NCI-H1092 treated with DMSO at 0.1 percent for 48 hours (cell line): ENCODE measurements at places on chromosomes 2 and 18.

DNA sequence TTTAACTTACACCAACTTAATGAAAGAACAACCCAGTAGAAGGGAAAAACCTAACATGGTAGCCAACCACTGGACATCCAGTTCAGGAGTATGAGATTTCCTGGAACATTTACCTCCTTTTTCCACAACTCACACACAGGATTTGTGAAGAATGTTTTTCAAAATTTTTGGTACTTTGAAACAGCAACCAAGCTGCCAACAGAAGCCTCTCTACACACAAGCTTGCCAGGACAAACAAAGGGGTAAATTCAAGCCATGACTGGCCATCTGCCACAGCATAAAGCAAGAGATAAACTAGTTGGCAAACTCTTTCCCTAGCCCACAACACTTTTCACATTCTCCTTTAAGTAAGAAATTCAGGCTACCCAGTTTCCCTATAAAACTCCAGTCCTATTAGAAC, 21.4 kb downstream of the MGAT4A start:
- DNase-seq = no peak

DNA sequence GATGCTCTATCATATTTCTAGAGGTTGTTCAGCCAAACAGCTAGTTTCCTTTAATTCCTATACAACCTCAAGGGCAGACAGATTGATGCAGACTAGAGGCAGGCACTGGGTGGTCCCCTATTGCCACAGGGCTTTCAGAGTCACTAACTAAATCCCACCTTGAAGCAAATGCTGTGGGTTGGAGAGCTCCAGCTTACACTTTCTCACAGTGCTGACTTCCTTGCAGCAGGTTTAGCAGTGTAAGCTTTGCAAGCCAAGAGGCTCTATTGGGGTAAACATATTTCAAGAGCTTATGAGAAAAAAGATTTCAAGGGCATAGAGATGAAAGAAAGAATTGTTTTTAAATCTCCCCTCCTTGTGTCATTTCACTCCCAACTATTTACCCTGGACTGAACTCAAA, 366.5 kb upstream of the CRIM1 start:
- no peak for DNase-seq

- no peak for DNase-seq
These were observed 46.9 kb downstream of the TFCP2L1 start for GRCh38 chr2:121237980-121238665.

DNA sequence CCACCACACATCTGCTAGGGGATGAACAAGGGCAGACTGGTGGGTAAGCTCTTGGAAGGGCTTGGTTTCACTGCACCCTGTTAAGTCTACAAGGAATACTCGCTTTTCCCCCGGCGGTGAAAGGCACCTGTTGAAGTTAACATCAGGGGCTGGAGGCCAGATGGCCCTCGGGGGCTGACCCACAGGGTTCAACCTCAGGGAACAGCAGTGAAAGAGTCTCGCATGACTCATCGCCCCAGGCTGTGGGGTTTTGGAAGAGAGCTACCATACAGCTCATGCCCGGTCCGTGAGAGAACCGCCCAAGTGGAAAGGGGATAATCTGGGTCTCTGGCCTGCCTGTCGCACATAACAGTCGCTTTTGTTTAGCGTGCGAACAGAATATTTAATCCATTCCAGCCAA, 748.0 kb downstream of the DPP10 start:
- DNase-seq = no peak

DNA sequence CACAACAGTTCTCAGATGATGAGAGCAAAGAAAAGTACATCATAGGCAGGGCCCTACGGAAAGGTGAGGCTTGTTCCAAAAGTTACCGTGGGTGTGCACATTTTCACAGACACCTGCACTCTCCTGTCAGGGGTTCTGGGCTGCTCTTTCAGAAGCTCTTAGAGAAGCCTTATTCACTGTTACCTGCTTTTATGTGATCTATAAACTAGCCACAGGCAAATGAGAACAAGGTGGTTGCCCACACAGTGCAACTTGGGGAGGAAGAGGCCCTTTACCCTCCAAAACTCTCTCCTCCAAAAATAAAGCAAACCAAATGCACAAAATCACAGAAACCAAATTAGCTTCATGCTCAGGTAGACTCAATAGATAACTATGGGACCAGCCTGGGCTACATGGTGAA, 11.1 kb upstream of the CUL3 start:
- no peak for DNase-seq

GRCh38 chr2:44450082-44450481, 88.3 kb downstream of the CAMKMT start:
- no peak for DNase-seq

GRCh38 chr2:58334414-58334813, 93.3 kb upstream of the FANCL start:
- DNase-seq = no peak

GRCh38 chr2:180319586-180320405, 312.7 kb upstream of the CWC22 start:
- DNase-seq = no peak

GRCh38 chr2:112623913-112624777, 21.6 kb upstream of the SLC20A1 start:
- DNase-seq = no peak

DNA sequence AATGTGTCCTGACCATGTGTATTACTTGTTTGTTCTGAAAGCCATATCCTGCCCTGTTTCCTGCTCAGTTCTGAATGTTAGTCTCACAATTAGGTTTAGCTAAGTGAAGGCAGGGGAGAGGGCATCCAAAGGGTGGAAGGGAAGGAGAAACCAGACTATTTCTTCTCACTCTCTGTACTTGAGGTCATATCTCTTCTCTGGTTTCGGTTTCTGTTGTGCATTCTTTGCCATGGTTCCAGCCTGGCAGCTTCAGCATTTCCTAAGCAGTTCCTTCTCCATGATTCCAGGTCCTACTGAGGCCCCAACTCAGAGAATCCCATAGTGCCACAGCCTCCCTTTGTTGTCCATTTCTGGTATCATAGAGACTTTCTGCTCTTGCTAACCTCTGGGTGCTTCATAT, 40.3 kb upstream of the HNMT start:
- no peak for DNase-seq

GRCh38 chr2:238505119-238505891, 78.6 kb downstream of the ASB1 start:
- no peak for DNase-seq

DNA sequence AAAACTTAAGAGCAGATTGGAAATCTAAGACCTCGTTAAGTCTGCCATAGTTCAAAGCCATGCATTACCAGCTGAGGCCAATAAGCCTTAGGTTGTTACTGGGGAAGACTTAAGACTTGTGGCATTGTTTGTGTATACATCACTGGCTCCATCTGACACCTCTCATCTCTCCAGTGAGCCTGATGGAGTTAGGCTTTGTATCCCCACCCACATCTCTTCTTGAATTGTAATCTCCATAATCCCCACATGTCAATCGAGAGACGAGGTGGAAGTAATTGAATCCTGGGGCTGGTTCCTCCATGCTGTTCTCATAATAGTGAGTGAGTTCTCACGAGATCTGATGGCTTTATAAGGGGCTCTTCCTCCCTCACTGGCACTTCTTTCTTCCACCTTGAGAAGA, 404.6 kb downstream of the ARHGAP15 start:
- no peak for DNase-seq

- DNase-seq = no peak
These were observed 122.9 kb upstream of the UNC80 start for GRCh38 chr2:209648714-209649113.

DNA sequence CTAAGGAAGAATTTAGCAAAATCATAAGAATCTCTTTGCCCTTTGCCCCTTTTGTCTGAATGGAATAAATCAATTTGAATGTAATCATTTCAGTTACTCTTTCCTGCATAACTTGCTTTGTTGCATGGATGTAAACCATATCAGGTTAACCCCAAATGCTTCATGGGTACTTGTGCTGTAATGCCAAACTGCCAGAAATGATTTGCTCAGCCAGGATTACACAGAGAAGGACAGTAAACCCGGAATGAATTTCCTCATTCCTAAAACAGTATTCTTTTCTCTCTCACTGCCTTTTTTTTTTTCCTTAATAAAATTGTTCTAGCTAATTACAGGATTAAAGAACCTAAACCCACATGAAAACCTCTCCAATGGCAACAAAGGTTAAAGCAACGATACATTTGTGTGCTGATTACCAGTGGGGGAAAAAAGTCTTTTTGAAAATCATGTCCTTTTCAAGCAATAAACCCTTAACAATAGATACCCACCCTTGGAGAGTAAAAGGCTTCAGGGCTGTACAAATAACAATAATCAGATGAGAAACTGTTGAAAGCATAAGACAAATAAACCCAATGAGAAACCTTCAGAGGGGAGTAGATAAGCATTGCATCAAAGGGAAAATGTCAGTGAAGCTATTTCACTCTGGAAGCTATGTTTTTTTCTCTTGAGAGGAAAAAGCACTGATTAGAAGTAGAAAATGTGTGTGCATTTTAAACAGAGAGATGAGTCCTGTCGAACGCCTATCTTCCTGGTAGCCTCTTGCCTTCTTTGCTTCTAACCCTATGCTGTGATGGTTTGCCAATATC, 275.3 kb downstream of the CDH2 start:
- DNase-seq = peak; percentile 14
